Fibroblast of skin of abdomen (primary cell): ENCODE measurements at places on chromosomes 5 and 9.

- DNase-seq: no peak
Measured at GRCh38 chr5:39422728-39423285, 2.0 kb downstream of the DAB2 start.

DNA sequence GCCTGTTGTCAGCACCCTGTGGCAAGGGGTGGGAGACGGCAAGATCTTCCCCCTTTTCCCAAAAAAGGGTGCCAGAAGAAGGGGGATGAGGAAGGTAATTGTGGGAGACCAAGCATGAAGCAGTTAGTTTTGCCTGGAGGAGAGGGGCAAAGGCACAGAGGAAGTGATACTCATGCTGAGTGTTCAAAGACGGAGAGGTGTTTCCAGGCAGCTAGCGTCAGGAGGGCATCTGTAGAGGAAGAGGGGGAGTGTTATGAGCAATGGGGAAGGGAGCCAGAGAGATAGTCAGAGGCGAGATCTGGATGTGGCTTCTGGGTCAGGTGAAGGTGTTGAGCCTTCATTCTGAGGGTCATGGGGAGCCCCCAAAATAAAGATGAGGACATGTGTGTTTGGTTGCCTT, 26.9 kb upstream of the ADAM19 start:
- no peak for DNase-seq

- DNase-seq: peak; percentile 3
Measured at GRCh38 chr9:26324786-26325443, 567.7 kb downstream of the CAAP1 start.

- no peak for DNase-seq
Measured at GRCh38 chr5:138738399-138738798, 14.8 kb upstream of the CTNNA1 start.

- DNase-seq: peak; percentile 45
Measured at GRCh38 chr9:95874989-95875304, 544 bp upstream of the ERCC6L2 start.

- no peak for DNase-seq
Measured at GRCh38 chr9:69812068-69813000, 8.3 kb upstream of the CFAP95 start.

DNA sequence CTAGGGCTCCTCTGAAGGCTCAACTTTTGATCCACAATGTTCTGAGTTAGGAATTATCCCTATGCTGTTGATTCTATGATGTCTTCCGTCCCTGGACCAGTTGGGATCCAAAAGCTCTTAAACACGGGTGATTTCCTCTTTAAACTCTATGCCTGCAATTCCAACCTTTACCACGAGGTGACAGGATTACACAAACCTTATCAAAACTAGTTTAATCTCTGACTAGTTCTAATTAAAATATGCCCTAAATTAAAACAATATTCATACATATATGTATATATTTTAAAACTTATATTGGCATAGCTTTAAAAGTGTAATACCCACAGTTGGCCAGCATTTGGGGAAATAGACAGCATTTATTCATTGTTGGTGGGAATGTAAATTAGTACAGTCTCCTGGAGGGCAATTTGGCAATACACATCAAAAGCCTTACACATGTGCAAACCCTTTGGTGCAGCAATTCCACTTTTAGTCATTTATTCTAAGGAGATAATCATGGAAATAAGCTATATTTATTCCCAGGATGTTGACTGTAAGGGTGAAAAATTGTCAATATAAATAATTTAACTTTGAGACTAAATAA, 51.6 kb upstream of the PHYKPL start:
- DNase-seq: no peak

DNA sequence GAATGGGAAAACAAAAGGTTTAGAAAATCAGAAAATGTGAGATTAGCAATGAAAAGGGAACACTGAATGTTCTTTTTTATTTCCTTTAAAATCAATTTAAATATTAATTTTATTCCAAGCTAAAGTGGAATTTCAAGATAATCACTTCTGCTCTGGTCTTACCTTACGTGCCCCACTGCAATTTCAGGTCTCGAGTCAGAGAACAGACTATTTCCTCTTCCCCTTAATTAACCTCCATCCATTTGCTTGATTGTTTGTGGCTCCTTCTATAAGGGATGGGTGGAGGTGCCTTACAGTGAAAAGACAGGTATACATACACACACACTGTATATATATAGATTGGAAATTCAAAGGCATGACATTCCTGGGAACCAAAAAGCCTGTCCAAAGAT, 137.1 kb downstream of the SUSD1 start:
- no peak for DNase-seq

DNA sequence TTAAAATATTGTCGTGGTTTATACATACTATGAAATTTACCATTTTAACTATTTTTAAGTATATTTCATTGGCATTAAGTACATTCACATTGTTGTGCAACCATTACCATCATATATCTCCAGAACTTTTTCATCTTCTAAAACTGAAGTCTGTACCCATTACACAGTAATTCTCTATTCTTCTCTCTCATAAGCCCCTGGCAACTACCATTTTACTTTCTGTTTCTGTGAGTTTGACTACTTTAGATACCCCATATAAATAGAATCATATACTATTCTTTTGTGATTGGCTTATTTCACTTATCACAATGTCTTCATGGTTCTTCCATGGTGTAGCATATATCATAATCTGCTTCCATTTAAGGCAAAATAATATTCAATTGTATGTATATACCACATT, 30.3 kb downstream of the NDUFS4 start:
- DNase-seq: no peak

GRCh38 chr5:156825688-156826087, 24.4 kb upstream of the PPP1R2B start:
- no peak for DNase-seq

- DNase-seq: peak; percentile 34
Measured at GRCh38 chr9:75197561-75197960, 109.2 kb downstream of the OSTF1 start.

DNA sequence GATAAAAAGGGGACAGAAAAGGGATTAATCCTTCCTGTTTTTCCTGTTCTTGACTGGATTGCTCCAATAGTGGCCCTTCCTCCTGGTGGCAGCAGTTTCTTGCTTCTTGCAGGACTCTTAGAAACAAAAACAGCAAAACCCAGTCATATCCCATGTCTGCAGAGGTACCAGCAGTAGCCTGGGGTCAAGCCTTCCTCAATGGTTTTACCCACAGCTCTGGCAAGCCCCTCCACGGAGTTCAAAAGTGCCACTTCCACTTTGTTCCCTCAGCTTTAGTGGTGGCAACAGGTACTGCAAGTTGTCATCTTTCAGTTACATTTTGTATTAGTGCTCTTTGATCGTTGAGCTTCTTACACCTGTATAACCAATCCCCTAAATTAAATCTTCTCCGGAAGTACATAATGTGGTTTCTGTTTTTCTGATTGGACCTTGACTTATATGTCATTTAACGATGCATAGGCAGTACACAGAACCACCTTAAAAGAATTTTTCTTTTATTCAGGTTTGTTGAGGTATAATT, 8.7 kb upstream of the RANBP6 start:
- DNase-seq: no peak

GRCh38 chr5:94776167-94776566, 157.7 kb downstream of the SLF1 start:
- DNase-seq: peak; percentile 38

DNA sequence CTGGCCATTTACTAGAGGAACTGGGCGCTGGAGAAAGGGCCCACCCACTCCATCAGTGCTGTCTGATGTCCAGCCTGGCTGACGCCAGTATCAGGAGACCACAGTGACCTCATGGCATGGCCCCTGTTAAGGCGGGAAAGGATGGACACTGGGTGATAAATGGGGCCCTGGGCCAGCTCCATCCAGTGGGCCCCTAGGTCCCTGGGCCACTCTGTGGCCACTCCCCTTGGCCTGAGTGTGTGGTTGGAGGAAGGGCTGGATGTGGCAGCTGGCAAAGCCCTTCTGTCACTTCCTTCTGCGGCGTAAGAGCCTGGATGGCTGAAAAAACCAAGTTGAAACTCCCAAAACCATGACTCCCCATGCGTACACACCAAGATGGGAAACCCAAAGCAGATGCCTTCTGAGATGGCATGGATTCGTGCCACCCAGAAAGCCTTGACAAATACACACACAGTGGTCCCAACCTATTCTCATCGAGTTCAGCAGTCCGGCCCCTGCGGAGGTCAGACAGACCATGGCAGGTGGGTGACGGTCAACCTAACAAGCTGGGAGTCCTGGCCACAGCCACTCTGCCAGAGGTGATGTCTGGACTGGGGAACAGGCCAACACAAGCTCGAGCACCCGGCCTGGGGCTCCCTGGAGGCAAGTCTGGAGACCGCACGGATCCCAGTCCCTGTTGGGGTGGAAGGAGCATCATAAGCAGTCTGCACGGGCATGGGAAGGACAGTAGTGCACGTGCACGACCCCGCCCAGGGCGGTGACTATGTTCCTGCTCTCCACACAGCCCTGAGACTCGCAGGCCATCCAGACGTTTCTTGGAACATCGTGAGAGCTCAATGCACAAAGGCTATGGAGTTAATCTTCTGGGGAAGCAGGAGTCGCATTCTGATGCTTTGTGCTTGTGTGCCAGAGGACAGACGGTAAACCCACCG, 45.2 kb upstream of the NOTCH1 start:
- DNase-seq: no peak

- DNase-seq: no peak
Measured at GRCh38 chr5:134594797-134595457, 37.7 kb downstream of the SAR1B start.

DNA sequence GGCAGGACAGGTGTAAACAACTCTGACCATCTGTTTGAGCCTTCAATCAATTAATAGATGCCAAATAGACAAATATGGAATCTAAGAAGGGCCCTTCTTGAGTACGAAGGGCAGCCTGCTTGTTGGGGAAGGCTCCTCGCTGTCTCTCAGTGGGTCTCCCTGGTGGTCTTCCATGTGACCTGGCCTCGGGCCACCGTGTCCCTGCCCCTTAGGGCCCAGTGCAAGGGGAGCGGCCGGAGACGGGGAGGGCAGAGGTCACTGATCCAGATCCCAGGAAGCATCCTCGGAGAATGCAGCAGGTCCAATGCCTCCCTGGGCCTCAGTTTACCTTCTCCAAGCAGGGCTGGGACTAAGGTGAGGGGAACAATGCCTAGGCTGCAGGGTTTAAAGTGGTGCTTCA, 2.5 kb downstream of the DBH start:
- DNase-seq: no peak
